ENCODE measurements at places on chromosomes 3 and 15.

DNA sequence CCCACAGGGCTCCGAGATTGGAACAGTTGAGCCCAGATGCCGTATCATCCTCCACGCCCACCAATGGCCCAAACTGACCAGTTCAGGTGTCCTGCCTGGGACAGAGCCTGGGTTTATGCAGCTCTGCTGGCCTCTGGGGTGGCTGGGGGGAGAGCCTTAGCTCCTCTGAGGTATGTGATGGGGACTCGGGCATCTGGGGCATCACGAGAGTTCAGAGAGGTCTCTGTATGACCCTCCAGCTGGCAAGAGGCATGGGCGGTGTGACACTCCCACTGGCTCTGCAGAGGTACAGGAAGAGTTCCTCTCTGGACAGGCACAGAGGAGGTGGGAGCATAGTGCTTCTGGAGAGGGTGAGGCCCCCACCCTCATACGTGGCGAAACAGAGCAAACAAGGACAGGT is 26.6 kb upstream of the DUSP7 start:
- no peak for DNase-seq

- DNase-seq = no peak
These were observed 692 bp downstream of the UBE2E2 start for GRCh38 chr3:23203708-23204330.

- DNase-seq = no peak
These were observed 29.4 kb downstream of the SLC22A14 start for GRCh38 chr3:38311476-38311875.

DNA sequence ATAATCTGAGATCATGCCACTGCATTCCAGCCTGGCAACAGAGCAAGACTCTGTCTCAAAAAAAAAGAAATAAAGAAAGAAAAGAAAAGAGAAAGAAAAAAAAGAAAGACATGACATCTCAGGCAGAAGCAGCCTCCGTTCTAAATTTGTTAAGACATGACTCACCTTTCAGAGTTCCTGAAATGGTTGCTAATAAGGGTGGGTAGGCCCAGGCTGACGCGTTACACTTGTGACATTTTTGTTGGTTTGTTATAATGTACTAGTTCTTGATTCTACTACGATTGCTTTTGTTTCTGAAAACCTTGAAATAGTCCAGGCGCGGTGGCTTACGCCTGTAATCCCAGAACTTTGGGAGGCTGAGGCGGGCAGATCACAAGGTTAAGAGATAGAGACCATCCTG is 21.0 kb downstream of the SLC25A20 start:
- DNase-seq = no peak

- no peak for DNase-seq
These were observed 10.8 kb upstream of the PHLDB2 start for GRCh38 chr3:111848283-111848682.

GRCh38 chr3:46516521-46516920 is 18.7 kb downstream of the RTP3 start:
- no peak for DNase-seq

GRCh38 chr3:187878772-187879518 is 133.7 kb upstream of the BCL6 start:
- DNase-seq = no peak

DNA sequence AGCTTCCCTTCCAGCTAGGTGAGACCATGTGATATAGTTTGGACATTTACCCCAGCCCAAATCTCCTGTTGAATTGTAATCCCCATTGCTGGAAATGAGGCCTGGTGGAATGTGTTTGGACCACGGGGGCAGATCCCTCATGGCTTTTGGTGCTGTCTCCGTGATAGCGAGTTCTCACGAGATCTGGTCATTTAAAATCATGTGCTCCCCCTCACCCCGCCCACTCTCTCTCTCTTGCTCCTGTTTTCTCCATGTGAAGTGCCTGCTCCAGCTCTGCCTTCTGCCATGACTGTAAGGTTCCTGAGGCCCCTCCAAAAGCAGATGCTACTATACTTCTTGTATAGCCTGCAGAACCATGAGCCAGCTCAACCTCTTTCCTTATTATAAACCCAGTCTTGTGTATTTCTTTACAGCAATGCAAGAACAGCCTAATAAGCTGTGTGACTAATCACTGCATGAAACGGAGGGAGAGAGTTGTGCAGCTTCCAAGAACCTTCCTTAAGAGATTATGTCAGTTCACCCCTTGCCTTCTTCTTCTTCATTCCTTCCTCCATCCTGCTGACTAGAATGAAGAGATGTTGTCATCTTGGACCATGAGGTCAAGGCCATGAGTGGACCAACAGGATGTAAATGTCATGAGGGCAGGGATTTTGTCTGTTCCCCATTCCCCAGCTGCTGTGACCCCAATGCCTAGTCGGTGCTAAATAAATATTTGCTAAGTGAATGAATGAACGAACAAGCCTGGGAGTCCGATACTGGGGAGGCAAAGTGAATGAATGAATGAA is 91.0 kb downstream of the CPN2 start:
- no peak for DNase-seq

DNA sequence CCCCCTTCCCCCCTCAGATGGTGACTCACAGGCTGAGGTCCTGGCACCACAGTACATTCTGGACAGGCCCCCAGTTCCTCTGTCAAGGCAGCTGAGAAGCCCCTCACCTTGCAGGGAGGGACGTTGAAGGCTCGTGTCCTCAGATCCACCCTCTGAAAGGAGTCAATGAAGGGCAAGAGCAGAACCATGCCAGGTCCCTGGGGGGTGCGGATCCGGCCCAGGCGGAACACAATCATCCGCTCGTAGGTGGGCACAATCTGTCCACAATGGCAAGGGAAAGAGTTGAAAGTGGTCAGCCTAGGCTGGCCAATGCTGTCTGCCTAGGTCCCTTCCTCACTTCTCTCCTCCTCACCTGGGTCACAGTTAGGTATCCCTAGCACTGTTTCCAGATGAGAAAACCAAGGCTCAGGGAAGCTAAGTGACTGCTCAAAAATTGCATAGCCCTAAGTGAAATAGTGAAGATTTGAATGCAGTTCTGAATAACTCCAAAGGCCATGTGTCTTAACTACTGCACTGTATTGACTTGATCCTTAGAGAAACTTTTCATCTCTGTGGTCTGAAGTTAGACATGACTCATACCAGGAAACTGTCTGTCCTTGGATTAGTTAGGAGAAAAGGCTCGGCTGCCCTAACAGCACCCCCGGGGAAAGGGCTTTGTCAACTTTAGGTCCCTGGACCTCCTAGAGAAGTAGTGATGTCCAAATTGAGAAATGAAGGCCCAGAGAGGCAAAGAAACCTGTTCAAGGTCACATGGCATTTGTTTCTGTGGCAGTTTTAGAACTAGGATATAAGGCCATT is 2.9 kb downstream of the STOML1 start:
- no peak for DNase-seq

GRCh38 chr3:63151897-63152296 is 126.2 kb upstream of the SYNPR start:
- DNase-seq = peak; percentile 28

- DNase-seq = no peak
These were observed 170.7 kb downstream of the UBE3A start for GRCh38 chr15:25268166-25268565.

GRCh38 chr3:51397392-51397791 is 6.3 kb downstream of the RBM15B start:
- DNase-seq = no peak

- DNase-seq = no peak
These were observed 6.5 kb downstream of the SQOR start for GRCh38 chr15:45641374-45641781.

GRCh38 chr15:38701149-38701548 is 136.5 kb upstream of the RASGRP1 start:
- no peak for DNase-seq

GRCh38 chr3:56443372-56443771 is 24.9 kb downstream of the ERC2 start:
- no peak for DNase-seq

DNA sequence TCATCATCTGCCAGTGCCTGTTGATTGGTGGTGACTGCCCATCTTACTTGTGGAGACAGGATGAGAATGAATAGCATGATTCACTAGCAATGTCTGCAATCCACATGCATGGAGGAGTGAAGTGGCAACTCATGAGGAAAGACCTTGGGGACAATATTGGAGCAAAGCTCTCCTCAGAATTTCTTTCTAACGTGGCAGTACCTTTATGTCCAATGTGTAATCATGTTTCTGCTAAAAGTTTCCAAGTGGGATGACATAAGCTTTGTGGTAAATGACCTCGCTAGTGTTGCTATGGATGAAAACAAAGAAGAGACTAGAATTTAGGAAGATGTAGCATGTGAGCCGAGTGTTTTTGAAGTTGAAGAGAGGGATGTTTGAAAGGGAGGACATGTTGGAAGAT is 117.8 kb downstream of the CPNE4 start:
- DNase-seq = no peak

DNA sequence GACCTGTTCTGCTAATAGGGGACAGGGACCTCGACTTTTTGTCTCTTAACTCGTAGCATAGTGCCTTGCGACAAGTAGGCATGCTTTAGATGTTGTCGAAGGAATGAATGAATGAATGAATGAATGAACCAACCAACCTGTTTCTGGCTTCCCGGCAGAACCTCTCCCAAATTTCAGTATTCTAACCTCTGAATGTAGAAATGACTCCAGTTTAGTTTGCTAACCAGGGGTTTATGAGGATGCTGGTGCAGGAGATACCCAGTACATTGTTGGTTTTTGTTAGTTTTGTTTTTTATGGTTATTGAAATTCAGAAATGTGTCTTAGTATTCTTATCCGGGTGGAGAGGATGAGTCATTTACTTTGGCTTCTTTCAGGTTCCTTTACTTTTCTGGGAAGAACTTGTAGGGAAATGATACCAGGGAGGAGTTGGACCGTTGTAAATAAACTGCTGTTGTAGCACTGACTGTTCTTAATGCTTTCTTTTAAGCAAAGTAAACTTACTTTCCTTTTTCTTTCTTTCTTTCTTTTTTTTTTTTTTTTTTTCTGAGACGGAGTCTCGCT is 29.6 kb upstream of the EHHADH start:
- no peak for DNase-seq

- DNase-seq = no peak
These were observed 422.2 kb upstream of the SGO1 start for GRCh38 chr3:20608054-20608738.

GRCh38 chr3:182597621-182598041 is 195.7 kb upstream of the ATP11B start:
- no peak for DNase-seq

GRCh38 chr3:150428562-150428961 is 20.5 kb downstream of the TSC22D2 start:
- DNase-seq = no peak

DNA sequence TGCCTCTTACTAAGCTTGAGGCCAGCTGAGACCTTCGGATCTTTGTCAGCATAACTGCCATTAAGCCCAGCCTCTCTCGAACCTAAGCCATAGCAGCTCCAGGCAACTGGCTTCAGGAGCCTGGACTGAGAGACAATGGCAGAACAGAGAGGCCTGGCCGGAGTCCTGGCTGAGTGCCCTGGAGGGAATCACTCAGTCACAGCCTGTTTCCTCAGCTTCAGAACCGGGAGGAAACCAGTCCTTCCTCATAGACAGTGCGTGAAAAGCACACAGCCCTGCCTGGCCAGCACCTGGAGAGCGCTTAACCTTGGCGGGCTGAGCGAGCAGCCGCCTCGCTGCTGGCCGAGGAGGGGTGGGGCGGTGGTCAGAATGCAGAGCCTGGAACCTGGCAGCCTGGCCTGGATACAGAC is 21.6 kb downstream of the RNU5B-1 start:
- no peak for DNase-seq

DNA sequence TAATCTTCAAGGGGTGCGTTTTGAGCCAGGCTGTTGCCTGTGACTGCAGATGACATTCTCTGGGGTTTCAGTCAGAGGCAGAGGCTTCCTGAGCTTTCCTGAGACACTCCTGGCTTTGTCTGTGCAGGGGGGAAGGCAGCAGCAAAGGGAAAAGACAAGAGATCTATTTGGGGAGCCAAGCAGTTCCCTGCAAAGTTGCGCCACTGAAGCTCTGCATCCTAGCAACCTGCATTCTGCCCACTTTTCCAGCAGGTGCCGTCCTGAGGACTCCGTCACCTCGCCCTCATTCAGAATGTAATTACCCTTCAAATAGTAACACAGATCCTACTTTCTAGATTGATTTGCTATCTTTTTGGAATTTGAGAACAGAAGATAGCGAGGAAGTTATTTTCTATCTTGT is 1.9 kb upstream of the TMEM158 start:
- DNase-seq = no peak

GRCh38 chr15:97992823-97993222 is 32.3 kb downstream of the ARRDC4 start:
- DNase-seq = no peak

GRCh38 chr3:20073683-20074082 is 33.4 kb downstream of the KAT2B start:
- DNase-seq = no peak

DNA sequence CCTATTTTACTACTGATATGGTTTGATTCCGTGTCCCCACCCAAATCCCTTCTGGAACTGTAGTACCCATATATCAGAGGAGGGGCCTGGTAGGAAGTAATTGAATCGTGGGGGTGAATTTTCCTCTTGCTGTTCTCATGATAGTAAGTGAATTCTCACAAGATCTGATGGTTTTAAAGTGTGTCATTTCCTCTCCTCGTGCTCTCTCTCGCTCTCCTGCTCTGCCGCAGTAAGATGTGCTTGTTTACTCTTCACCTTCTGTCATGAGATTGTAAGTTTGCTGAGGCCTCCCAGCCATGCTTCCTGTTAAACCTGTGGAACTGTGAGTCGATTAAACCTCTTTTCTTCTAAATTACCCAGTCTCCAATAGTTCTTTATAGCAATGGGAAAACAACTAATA is 81.2 kb upstream of the ZBTB20 start:
- no peak for DNase-seq
